ENCODE measurements at places on chromosomes 6 and 20.

DNA sequence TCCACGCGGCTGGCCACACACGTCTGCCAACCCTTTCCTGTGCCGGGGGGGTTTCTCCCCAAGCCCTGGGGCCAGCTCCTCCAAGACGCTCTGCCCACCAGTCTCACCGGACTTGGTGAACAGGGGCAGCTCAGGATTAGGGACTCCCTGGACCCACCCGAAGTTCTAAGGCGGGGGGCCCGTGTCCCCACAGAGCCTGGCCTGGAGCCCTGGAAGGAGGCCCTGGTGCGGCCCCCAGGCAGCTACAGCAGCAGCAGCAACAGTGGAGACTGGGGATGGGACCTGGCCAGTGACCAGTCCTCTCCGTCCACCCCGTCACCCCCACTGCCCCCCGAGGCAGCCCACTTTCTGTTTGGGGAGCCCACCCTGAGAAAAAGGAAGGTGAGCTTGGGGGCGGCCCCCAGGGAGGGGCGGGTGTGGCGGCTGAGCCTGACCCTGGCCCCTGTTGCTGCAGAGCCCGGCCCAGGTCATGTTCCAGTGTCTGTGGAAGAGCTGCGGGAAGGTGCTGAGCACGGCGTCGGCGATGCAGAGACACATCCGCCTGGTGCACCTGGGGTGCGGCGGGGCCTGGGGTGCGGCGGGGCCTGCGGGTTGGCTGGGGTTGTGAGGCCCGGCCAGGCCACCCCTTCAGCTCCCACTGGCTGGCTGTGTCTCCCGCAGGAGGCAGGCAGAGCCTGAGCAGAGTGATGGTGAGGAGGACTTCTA, 2.3 kb downstream of the SLC2A4RG start:
- DNase-seq, result no peak

DNA sequence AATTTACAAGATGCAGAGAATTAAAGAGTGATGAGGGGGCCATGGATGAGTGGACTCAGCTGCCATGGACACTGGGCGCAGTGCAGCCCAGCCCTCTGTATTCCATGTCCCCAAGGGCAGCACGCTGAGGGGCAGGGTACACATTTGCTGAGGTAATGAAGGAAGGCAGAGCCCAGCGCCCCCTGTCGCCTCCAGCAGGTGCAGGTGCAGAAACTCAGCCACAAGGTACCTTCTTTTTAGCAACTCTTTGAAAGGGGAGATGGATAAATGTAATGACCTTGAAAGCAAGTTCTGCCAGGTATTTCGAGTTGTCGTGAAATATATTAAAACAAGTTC, 7.1 kb downstream of the CD93 start:
- DNase-seq, result no peak

GRCh38 chr6:26199057-26199772, 112.0 kb downstream of the HFE start:
- DNase-seq, result peak; percentile 97

DNA sequence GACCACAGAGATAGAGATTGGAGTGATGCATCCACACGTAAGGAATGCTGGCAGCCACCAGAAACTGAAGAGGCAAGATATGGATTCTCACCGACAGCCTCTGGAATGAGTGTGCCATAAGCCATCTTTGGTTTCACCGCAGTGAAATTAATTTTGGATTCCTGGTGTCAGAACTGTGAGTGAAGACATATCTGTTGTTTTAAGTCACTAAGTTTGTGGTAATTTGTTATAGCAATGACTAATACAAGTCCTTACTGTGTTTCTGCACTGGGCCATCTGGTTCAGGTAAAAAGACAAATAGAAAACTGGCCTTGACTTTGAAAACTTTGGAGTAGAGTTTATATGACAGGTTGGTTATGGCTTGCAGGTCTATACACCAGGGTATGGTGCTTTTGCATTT, 261.9 kb downstream of the PHF3 start:
- DNase-seq, result peak; percentile 86

DNA sequence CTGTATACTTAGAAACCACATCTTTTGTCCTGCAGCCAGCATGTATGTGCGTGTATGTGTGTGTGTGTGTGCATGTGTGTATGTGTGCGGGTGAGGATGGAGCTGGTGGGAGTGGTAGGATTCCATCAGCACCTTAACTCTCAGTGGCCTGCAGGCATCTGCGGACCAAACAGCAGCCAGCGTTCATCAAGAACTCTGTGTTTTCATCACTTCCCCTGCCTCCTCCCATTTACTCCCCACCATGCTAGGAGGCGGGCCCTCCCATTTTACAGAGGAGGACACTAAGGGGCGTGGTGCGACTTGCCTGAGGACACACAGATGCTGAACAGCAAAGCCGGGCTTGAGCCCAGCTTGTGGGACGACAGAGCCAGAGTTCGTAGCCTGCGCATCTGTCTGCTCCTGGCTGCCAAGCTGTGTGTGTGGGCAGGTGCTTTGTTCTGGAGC, 8.9 kb downstream of the VSTM2L start:
- DNase-seq, result peak; percentile 4

DNA sequence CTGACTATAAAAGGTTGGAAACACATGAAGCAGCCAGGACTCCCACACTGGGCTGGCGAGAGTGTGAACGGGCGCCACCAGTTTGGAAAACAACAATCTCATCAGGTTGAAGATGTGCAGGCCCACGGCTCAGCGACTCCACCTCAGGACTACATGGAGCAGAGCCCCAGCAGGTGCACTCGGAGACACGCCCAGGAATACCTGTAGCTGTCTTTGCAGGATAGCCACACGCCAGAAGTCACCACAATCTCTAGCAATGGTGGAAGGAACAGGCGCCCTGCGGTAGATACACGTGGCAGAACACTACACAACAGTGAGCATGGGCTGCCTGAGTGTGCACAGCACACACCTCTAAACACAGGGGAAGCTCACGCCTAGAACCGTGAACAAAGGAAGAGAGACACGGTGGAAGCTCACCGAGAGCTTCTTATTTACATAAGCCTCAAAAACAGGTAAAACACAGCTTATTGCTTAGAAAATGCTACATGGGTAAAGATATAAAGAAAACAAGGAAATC, 28.7 kb upstream of the RPS6KA2 start:
- DNase-seq, result no peak

DNA sequence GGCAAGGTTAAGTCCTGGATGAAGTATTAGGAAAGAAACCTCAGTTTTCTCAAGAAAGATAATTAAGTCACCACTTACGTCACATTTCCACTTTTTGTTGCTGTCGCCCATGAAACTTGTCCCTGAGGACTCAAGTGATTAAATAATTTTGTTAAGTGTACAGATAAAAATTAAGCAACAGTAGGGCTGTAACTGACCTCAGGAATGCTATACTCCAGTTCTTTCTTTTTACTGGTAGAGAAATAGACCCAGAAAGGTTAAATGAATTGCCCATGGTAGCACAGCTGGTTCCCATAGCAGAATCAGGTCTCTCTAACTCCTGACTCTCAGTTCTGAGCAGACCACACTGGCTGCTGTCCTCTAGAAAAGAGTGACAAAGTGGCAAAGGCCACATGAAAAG, 54.5 kb downstream of the CLIC5 start:
- no peak for DNase-seq

- no peak for DNase-seq
Measured at GRCh38 chr20:24668791-24669190, 199.4 kb downstream of the SYNDIG1 start.

GRCh38 chr6:37838219-37838921, 18.8 kb downstream of the ZFAND3 start:
- peak; percentile 56 for DNase-seq

- DNase-seq, result no peak
Measured at GRCh38 chr6:96301023-96301422, 220.6 kb upstream of the UFL1 start.

- peak; percentile 2 for DNase-seq
Measured at GRCh38 chr6:85126485-85127167, 323.3 kb upstream of the NT5E start.

GRCh38 chr6:134663356-134663755, 286.5 kb downstream of the ALDH8A1 start:
- DNase-seq, result no peak

DNA sequence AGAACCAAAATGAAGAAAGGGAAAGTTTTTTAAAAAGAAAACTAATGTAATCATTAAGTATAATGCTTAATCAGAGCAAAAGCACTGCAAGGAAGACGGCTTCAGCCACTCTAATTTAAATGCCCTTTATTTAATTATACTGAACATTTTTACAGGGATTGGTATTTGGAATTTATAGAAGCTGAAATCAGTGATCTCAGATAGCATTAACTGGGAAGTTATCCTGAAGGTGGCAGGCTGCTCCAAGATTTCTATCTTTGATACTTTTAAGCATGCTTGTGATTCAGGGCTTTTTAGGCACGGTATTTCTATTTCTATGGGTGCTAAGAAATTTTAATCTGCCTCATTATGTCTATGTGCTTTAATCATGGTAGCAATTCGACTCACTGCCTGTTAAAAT, 1.3 kb upstream of the NDUFAF4 start:
- DNase-seq, result peak; percentile 55

- no peak for DNase-seq
Measured at GRCh38 chr6:122681705-122682104, 71.5 kb downstream of the PKIB start.

DNA sequence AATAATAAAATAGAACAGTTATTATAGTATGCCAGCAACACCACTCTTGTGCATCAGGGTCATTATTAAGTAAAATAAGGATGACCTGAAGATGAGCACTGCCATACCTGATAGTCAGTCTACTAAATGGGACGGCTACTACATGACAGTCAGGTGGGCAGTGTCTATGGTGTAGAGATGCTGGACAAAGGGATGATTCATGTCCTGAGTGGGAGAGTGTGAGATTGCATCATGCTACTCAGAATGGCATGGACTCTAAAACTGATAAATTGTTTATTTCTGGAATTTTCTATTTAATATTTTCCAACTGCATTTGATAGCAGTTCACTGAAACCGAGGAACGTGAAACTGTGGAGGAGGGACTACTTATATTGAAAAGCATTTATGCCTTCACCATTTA, 38.8 kb downstream of the SNX9 start:
- DNase-seq, result peak; percentile 71

- no peak for DNase-seq
Measured at GRCh38 chr6:14092316-14092715, 25.3 kb upstream of the CD83 start.

DNA sequence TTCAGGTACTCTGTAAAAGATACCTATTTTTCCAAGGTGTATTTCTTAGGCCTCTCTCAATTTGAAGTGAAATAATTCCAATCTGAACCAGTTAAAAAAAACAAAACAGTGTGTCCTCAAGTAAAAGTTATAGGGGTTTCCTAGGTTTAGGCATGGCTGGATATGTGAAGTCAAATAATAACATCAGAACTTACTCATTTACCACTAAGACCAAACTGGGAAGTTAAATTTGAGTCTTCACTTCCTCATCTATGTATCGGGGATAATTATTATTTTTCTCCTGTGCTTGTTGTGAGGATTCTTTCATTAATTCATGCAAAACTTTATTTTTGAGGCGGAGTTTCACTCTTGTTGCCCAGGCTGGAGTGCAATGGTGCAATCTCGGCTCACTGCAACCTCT, 86.2 kb upstream of the PTPRK start:
- DNase-seq, result no peak

- DNase-seq, result no peak
Measured at GRCh38 chr6:56172144-56172543, 75.2 kb downstream of the COL21A1 start.

DNA sequence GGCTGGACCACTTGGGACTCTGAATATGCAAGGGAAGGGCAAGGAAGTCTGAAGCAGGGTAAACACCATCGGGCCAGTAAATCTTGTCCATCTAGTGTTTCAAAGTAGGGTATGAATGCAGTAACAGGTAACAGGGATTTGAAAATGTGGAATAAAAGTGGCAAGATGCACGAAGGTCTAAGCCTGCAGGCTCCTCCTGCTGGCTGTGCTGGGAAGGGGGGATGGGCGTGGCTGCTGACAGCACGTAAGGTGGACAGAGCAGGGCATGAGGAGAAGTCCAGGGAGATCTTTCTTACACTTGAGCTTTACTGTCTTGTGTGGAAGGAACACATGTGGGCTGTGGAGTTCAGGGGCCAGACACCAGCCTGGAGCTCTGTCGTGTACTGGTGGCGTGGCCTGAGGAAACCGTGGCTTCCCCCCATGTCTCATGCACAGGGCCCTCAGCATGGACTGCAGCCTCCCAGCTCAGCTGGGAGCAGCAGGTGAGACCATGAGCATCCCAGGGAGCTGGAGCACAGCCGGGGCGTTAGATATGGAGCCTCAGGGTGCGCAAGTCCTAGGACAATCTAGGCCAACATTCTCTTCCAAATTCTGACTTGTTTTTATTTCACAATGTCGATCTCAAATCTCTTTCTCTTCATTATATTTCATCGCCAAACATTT, 84.5 kb downstream of the SLC22A23 start:
- no peak for DNase-seq

GRCh38 chr6:96505363-96505762, 16.2 kb upstream of the UFL1 start:
- DNase-seq, result no peak

- peak; percentile 63 for DNase-seq
Measured at GRCh38 chr6:137780447-137781034, 86.5 kb upstream of the TNFAIP3 start.

DNA sequence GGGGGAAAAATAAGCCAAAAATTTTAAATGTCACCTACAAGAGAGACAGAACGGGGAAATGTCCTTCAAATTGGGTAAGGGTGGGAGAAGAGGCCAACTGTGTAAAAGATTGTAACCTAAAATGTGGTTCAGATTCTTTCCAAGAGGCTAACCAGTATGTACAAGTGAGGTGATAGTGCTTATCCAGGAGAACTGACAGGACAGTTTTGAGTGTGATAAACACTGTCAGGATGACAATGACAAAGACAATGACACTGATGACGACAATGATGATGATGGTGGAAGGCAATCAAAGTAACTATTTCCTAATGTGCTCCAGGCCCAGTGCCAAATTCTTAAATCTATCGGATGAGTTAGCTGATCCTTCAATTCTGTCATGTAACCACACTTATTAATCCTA, 57.3 kb downstream of the TASP1 start:
- no peak for DNase-seq

GRCh38 chr6:31948306-31948705, 2.4 kb downstream of the CFB start:
- DNase-seq, result no peak

GRCh38 chr6:30219244-30219643, 6.0 kb upstream of the TRIM26 start:
- DNase-seq, result peak; percentile 44

DNA sequence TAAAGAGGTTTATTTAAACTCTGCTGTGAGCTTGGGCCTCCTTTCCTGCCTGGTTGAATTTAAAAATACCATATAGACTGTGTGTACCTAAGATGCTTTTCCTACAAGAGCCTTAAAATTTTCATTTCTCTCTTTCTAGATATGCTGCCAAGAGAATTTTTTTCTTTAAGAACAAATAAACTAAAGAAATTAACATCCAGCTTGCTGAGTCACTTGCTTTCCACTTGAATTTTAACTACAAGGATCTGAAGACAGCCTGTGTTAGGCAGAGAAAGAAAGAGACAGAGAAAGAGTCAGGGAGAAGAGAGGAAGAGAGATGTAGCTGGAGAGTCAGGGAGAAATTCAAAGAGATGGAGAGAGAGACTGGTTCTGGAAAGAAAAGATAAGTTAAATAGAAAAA, 18.3 kb upstream of the SNAP25 start:
- peak; percentile 63 for DNase-seq

GRCh38 chr20:34710861-34711574, 6.9 kb downstream of the TP53INP2 start:
- no peak for DNase-seq

- DNase-seq, result no peak
Measured at GRCh38 chr6:642805-643204, 14.1 kb downstream of the HUS1B start.

All from IMR-90 (cell line).